Stimulated activated CD8-positive, alpha-beta memory T cell treated with anti-CD3 and anti-CD28 coated beads, Interleukin-15, amount 100 ng/mL, for 24 hours (primary cell): ENCODE measurements at places on chromosomes 3 and 15.
A peak's percentile ranks its signal among the peaks of the same experiment; 100 is the strongest.

GRCh38 chr3:169475576-169475975 lies 187.9 kb downstream of the MECOM start:
- no peak for DNase-seq

GRCh38 chr3:170274641-170275040 lies 52.4 kb downstream of the PRKCI start:
- no peak for DNase-seq

- no peak for DNase-seq
Measured at GRCh38 chr3:95899494-95899893, 914.9 kb upstream of the EPHA6 start.

GRCh38 chr3:30626443-30627180 lies 20.2 kb downstream of the TGFBR2 start:
- no peak for DNase-seq

GRCh38 chr3:73448041-73448440 lies 176.7 kb downstream of the PDZRN3 start:
- DNase-seq = no peak

DNA sequence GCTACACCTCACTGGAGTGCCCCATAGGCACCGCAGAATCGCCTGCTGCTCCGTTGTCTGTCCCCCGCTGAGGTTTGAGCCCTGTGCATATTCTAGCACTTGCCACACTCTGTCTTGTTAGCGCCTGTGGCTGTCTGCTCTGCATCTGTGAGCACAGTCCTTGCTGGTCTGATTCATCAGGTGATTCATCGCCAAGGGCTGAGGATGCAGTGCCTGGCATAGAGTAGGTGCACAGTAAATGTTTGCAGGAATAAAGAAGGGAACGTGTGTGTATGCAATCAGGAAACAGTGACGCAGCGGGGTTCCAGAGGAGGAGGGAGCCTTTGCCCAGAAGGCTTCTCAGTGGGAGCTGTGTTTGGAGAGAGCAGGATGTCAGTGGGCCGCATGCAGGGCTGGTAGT lies 124.0 kb upstream of the PLXNA1 start:
- no peak for DNase-seq

GRCh38 chr3:45464336-45465170 lies 76.2 kb downstream of the LARS2 start:
- DNase-seq = no peak

DNA sequence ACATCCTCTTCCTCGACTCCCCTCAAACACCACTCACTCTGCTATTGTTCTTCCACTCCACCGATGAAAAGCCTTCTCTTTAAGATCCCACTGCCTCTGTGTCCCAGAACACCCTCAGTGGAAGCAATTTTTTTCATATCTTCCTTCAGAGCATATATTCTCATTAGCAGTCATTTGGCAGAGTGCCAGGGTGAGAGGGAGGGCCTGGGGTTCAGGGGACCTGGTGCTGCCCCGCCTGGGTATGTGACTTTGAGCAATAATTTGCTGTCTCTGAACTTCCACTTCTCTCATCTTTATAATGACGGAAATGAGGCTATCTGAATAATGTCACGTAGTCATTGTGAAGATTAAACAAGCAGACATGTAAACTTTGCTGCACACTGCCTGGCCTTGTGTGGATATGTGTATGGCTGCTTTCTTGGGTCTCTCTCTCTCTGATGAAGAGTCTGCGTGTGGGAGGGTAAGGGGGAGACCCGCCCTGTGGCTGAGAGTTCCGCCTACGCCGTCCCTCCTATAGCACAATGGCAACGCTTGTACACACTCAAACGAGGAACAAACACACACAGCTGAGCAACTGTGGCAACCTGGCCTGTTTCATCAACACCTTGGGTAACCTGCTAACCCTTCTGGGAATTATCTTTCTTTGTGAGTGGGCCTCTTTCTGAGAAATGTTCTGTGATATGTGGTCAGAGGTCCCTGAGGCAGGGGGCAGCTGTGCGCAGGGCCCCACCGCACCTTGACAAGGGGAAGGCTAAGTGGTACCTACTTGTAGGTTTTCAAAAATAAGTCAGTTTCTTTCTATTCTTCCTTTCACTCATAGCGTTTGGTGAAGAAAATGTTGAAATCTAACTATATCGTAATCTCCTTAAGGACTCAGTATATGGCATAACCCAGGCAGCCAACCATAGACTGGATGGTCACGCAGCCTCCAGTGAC lies 369.8 kb downstream of the SV2B start:
- DNase-seq = no peak

- DNase-seq = no peak
Measured at GRCh38 chr3:48476426-48477053, 27.4 kb downstream of the SHISA5 start.

DNA sequence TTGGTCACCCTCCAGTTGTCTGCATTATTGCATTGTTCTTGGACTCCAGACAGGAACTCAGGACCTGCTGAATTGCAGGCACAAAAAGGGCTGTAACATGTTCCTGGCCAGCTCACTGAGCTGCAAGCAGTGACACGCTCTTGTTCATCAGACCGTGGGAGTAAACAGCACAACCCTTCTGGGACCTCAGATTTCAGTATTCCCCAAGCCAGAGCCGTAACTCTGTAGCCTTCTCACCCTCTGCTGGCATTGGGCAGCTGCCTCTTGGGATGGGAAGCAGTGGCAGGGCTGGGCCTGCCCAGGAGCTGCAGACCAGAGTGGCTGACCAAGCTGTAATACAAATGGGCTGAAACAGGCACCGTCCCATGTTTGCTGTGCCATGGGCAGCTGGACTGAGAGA lies 607.1 kb upstream of the BCHE start:
- DNase-seq = no peak

DNA sequence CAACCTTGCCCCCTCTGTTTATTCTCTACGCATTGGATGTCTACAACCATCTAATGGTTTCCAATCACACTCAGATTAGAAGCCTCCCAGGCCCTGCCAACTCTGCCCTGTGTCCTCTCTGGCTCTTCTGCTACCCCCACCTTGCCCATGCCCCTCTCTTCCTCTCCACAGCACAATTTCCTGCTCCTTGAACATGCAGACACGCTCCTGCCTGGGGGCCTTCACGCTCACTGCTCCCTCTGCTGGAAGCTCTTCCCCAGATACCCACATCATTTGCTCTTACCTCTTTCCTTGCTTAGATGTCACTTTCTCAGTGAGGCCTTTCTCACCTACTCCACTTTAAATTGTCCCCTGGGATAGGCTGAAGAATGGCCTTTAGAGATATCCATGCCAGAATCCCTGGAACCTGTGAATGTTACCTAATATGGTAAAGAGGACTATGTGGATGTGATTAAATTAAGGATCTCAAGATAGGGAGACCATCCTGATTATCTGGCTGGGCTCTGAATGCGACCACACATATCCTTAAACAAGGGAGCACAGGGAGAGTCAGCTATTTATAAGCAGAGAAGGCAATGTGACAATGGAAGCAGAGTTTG lies 9.9 kb downstream of the KY start:
- DNase-seq = no peak

DNA sequence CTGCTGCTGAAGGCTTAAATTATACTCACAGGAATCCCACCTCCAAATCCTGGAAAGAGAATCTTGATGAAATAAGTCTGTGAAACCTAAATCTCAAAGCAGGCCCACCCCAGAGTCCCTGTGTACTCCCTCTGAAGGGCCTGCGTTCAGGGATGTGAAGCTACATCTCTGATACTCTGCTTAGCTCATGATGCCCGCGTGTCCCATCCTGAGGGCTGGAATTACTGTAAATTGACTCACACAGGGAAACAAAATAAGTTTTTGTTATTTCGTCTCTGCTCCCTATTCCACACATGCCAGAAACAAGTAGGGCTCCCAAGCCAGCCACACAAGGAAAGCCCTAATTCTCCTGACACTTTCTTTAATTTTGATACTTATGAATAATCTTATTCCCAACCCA lies 10.9 kb upstream of the PLCL2 start:
- DNase-seq = no peak

DNA sequence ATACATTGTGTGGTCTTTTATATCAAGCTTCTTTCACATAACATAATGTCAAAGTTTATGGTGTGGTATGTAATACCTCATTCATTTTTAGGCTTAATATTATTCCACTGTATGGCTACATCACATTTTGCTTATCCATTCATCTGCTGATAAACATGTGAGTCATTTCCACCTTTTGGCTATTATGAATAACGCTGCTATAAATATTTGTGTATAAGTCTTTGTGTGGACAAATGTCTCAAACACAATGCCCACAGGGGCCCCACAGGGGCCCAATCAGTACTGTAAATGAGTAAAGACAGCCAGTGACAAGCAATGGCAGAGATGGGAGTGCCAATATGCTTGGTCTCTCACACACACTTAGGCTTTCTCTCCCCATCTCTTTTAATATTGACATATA lies 54.2 kb downstream of the PIK3R4 start:
- DNase-seq = no peak

GRCh38 chr3:194671511-194671899 lies 486 bp downstream of the LSG1 start:
- no peak for DNase-seq

- DNase-seq = no peak
Measured at GRCh38 chr3:175153595-175153994, 294.5 kb downstream of the NAALADL2 start.

- no peak for DNase-seq
Measured at GRCh38 chr3:193240850-193241706, at the start of gene PLAAT1. PLAAT1 (plus strand) TSS chr3:193241222; CDS start chr3:193255651, 14,429 bp downstream.

GRCh38 chr15:55802600-55803376 lies 59.8 kb upstream of the PRTG start:
- DNase-seq = no peak

DNA sequence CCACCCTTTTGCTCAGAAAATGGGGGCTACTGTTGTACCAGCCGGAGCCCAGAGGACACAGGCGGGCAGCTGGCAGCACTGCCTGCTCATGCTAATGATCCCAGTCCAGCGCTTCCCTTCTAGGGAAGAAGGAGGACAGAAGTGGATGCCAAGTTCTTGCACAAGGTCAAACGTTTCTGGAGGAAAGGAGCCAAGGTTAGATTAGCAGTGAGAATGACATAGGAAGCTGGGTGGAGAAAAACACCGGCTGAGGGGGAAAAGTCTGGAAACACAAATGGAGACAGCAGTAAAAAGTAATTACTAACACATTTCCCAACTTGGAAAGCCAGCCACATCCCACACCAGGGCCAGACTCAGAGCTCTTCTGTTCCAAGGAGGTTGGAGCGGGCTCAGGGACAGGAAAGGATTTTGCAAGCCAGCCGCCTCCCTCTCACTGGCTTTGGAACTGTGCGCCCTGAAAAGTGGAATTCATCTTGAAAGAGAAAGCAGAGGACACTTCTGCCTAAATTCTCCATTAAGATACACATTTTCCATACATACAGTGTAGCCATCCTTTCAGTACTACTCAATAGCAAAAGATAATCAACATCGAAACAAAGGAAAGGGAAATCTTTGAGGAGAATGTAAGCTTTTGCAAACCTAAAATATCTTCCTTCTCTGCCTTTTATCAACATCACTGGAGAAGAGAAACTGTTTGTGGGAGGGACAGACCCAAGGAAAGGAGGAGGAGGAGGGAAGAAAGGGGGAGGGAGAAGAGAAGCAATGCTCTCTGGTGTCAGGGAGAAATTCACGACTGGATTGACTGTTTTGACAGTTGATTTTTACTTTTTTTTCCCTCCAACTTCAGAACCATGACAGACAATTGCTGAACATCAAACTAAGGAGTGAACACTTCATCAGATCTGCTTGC lies 133.6 kb downstream of the CD47 start:
- no peak for DNase-seq

- no peak for DNase-seq
Measured at GRCh38 chr3:164004205-164004604, 1074.1 kb downstream of the SI start.

- no peak for DNase-seq
Measured at GRCh38 chr15:26807517-26808427, 34.9 kb upstream of the GABRB3 start.

GRCh38 chr3:16633948-16634347 lies 28.7 kb upstream of the DAZL start:
- no peak for DNase-seq

DNA sequence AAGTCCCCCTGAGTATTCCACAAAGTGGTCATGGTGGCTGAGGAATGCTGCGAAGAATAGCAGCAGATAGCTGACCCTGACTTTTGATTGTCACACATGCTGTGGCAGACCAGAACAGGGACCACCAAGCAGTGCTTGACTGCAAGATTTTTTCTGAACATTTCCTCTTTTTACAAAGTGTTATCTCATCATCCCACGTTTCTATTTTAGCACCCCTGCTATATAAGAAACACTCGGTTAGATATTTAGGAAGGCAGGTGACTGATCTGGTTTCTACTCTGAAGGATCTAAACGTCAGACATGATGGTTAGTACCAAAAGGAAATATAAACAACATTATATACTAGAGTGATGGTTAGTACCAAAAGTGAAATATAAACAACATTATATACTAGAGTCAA lies 9.1 kb downstream of the SLC25A26 start:
- DNase-seq = no peak

- DNase-seq = peak; percentile 10
Measured at GRCh38 chr3:124928333-124929202, 6.0 kb downstream of the MUC13 start.

- DNase-seq = no peak
Measured at GRCh38 chr3:127566833-127567232, 23.7 kb downstream of the TPRA1 start.

DNA sequence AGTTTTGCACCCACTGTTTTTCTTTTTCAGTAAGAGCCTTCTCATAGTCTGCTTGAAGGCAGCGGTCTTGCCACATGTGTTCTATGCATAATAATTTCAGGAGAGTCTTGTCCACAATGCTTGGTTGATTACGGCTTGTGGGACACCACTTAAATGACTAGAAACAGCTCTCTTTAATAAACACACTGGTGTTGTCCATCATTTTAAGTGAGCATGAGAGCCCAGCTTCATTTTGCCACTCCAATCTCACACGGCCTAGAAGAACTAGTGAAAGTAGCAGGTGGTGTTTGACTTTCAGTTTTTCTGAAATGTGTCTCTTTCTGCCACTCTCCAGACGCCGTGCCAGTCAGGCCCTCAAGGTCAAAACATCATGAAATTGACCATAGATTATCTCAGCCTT lies 292.1 kb downstream of the LPP start:
- DNase-seq = no peak

- no peak for DNase-seq
Measured at GRCh38 chr3:184685646-184686045, 26.2 kb downstream of the MAGEF1 start.

- DNase-seq = no peak
Measured at GRCh38 chr3:9241956-9242355, 7.5 kb downstream of the SRGAP3 start.

- DNase-seq = no peak
Measured at GRCh38 chr15:67080900-67081431, 15.6 kb downstream of the SMAD3 start.

GRCh38 chr3:23329471-23330105 lies 126.5 kb downstream of the UBE2E2 start:
- no peak for DNase-seq
